ENCODE measurements at places on chromosomes 16 and 17. TPM values are rescaled to one million over a fixed set of nuclear protein-coding genes. Genes with fewer than 3 reads are reported as not detected.

Gene RAB11FIP4
- 4.9 TPM for total RNA-seq

DNA sequence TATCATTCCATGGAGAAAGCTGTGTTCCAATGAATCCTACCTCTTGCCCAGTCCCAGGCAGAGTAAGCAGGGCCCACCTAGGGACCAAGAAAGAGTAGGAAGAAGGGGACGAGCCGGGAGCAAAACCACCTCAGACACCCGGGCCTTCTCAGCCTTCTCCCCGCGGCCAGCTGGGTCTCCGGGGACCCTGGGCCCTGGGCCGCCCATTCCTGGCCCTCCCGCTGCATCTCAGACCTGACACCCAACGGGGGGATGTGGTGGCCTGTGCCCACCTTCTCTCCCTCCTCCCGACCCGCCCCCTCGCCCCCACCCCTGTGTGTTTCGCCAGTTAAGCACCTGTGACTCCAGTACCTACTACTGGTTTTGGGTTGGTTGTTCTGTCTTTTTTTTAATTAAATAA is 11.4 kb upstream of the CACNG1 start:
- no peak for DNase-seq

DNA sequence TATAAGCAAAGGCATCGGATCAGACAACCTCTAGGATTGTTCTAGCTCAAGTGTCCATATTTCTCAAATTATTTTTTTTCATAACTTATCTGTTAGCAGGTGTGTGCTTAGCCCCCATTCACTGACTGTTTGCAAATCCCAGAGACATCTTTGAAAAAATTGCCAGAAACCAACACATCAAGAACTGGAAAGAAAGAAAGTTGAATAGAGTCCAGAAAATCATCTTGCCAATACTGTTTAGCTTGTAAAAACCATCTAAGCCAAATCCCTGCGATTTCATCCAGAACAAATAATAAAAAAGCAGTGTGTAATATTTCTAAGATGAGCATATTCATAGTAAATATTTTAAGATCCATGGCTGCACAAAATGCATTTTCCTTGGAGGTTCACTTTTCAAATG is 64.5 kb downstream of the WSCD1 start:
- DNase-seq, result no peak

GRCh38 chr16:18062713-18063112 is 273.8 kb downstream of the NPIPA8 start:
- no peak for DNase-seq

Gene TMEM106A
- total RNA-seq, result 4.0 TPM

DNA sequence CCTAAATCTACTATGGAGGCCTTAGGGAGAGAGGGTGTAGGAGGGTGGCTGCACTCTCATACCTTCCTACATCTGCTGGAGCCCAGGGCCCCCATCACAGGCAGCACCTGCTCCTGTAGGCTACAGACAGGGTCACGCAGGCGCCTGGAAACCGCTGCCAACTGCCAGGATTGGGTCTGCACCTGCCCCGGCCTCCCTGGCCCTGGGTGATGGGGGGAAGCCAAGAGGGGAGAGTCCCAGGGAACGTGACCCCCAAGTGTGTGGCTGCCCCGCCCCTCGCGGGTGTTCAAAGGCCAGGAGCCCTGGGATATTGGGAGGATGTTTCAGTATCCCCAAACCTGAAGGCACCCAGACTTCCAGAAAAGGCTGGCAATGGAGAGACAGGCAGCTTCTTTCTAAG is 5.6 kb upstream of the TEX19 start:
- no peak for DNase-seq

DNA sequence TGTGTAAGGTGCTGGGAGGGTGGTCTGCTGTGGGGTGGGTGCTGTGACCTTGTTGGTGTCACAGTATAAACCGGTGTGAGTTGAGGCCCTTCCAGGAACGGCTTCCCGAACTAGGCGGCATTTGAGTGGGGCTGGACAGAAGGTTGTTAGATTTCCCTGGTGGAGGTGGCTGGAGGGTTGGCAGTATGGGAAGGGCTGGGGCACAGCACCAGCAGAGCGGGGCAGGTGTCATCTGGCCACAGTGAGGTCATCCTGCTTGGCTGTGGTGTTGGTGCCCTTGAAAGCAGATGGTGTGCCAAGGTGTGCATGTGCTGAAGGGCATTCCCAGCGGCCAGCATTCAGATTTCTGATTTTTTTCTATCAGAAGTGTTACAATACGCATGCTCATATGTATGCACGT is 28.1 kb downstream of the BANP start:
- DNase-seq, result no peak

Gene CCDC40
- 9.0 TPM for total RNA-seq

- DNase-seq, result no peak
Observed at GRCh38 chr17:81556863-81557262, 4.7 kb upstream of the FAAP100 start.

Gene CALB2
- total RNA-seq, result 0.70 TPM

DNA sequence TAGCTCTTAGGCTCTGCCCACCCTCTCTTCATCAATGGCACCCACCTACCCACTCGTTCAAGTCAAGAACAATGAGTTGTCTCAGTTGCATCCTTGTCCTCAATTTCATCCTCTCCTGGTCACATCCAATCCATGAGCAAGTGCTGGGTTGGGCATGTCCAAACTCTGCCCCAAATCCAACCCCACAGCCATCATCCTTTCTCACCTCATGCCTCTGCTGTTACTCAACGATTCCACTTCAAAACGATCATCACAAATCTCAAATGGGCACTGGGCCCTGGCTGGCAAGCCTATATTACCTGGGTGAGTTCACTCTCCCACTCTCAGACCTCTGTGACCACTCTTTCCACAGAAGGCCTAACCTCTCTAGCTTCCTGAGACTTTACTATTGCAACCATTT is 12.0 kb upstream of the TEX2 start:
- no peak for DNase-seq

- no peak for DNase-seq
Observed at GRCh38 chr16:55146966-55147365, 177.0 kb upstream of the IRX6 start.

DNA sequence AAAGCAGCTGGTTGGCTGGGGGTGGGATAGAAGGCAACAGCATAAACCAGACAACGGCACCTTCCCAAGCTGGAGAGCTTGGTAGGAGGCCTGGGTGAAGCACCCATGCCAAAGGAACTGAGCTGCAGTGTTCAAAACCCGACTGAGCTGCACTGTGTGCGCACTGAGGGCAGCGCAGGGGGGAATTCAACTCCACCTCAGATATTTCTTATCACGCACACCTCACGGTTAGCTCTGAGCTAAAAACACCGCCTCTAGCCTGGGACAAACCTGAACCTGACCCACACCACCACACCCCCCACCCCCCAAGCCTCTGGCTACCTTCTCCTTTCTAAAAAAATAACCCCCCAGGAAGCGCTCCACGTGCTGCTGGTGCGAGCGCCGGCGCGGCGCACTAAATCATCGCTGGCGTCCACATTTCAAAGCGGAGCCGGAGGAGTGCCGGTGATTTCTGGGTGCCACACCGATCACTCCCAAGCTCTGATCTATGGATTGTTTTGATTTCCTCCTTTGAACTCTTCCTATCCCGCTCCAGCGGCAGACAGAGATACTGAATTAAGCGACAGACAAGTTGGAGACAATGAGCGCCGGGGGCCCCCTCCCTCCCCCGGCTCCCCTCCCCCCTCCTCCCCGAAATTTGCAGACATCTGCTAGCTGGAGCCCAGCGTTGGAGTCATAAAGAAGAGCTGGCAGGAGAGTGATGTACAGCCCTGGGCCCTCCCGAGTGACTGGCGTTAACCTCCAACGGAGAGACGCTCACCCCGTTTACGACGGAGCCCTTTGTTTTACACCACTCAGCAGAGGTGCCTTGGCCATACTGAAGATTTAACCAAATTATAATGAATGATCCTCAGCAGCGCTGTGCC is 85.0 kb downstream of the NOG start:
- no peak for DNase-seq

Gene TMEM100
- total RNA-seq, result 5.2 TPM

DNA sequence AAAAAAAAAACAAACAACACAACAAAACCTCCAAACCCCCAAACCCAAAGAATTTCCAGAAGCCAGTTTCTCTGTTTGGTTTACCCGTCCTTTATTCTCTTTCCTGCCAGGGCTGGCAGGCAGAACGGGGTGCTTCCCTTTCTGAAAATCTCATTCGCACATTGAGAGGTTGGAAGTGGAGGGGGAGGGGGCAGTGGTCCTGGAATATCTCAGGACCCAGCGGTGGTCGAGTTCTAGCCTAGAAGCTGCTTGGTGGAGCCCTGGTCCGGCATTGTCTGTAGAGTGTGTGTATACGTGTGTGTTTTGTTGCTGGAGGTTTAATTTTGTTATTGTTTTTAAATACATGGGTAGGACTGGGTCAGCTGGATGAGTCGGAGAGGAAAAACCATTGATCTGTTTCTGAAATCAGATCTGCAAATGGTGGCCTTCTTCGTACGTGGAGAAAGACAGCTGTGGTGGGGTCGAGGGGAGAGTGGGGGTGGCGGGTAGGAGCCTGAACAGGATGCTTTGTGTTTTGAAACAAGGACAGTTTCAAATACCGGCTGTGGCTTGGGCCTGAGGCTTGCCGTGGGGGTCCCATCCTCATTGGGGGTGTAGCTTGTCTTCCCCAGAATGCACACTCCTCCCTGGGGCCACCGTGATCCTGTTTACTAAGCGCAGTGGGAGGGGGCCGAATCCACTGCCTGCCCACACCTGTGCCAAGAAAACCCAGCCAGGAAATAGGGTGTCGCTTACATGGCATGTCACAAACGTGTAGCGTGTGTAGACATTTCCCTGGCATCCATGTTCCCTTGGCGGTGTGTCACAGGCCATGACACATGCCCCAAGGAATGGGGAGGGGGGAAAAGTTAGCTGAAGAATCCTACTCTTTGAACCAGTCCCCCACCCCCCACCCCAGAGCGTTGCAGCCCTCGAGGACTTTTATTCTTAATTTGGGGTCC is 1.6 kb downstream of the CMIP start:
- no peak for DNase-seq

DNA sequence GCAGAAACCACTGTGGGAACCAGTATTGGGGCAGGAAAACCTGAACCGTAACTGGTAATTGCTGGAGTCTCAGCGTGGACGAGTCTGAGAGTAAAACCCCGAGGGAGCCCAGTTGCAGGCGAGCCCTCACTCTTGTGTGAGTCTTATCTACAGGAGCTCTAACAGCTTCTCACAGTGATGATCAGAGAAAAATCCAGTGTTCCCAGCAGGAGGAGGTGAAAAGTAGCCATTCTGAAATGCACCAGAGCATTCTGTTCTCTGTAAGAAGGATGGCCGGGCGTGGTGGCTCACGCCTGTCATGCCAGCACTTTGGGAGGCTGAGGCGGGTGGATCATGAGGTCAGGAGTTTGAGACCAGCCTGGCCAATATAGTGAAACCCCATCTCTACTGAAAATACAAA is 161.2 kb downstream of the COPRS start:
- no peak for DNase-seq

GRCh38 chr16:68265078-68265920 is 973 bp downstream of the SLC7A6 start:
- peak; percentile 79 for DNase-seq

Gene ATP2C2
- total RNA-seq, result not detected

Gene KRT27
- total RNA-seq, result not detected

Gene CSF3
- not detected for total RNA-seq

GRCh38 chr17:27420211-27420950 is 35.9 kb upstream of the KSR1 start:
- peak; percentile 64 for DNase-seq

DNA sequence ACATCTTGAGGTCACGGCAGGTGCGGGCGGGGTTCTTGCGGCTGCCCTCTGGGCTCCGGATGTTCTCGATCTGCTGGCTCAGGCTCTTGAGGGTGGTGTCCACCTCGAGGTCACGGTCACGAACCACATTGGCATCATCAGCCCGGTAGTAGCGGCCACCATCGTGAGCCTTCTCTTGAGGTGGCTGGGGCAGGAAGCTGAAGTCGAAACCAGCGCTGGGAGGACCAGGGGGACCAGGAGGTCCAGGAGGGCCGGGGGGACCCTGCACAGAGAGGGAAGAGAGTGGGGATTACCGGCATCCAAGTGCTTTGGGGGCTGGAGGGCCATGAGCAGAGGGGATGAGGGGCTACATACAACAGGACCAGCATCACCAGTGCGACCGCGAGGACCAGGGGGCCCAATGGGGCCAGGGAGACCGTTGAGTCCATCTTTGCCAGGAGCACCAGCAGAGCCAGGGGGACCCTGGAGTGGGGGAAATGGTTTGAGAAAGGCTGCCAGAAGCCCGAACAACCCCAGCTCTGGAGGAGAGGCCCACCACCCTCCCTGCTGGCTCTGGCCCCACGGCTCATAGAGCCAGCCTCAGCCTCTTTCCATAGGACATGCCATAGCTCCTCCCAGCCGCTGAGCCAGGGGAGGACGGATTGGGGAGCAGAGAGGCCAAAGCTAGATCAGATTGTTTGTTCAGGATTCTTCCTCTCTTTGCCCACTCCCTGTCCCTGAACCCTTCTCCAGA is 14.6 kb downstream of the COL1A1 start:
- no peak for DNase-seq

Gene UNC119
- total RNA-seq, result 16.0 TPM

Gene CMTM1
- total RNA-seq, result 1.3 TPM

DNA sequence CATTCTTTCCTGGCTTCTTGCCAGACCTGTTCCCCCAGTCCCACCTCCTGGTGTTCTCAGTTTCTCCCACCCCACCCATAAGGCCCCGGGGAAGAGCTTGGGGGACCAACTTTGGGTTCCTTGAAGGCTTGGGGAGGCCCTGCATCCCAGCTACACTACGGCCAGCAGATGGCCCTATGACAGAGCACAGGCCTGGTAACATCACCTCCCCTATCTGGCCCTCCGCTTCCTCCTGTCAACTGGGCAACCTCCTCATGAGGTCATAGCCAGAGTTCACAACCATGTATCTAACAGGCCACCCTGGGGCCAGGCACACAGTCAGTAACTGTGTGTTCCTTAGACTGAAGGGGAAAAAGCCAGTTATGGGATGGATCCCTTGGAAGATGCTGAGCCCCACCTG is 31.4 kb downstream of the MYO15A start:
- no peak for DNase-seq

All from cardiac septum (tissue), 1 donor.